ENCODE measurements at places on chromosomes 6 and 20.

DNA sequence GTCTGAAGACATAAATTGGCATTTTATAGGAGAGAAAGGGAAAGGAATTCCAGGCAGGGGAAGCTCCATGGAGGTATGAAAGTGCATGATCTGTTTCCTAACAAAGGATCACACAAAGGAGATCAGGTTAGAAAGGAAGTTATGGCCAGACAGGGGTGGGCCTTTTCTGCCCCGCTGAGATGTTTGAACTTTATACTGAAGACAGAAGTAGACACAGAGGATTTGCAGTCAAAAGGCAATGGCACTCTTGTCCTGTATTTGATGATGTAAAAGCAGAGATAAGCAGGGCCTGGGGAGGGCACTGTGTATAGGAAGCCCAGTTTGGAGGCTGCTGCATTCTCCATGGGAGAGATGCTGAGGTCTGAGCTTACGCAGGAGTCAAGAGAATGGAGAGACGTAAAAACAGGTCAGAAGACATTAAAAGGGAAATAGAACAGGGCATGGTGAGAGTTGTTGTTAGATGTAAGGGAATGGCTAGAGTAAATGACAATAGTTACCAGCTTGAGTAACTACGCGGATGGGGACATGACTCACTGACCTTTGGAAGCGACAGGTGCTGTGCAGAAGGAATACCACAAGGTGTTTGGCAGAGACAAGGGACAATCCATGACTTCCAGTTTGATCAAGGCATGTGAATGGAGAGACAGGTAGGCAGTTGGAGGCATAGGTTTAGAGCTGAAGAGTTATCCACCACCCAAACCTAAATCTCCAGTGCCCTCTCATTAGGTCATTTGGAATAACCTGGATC is 190.6 kb upstream of the SASH1 start:
- DNase-seq = no peak

GRCh38 chr20:59948828-59949720 is 8.9 kb downstream of the FAM217B start:
- peak; percentile 36 for DNase-seq

DNA sequence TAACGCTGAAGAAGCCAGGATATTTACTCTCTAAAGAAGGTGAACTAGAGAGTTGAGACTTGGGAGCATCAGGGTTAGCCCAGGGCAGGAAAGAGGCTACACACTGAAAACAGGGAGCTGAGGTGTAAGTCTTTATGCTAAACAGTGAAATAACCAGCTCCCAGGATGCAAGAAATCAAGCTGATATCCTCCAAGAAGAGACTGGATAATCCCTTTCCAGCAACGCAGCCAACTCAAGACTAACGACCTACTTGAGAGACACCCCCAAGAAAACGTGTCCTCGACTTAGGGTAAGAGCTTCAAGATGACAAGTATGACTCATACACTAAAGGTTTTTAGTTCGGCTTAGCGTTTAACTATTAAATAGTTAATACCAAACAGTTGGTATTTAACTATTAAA is 202.2 kb downstream of the TASP1 start:
- no peak for DNase-seq

- no peak for DNase-seq
Measured at GRCh38 chr6:108052706-108053105, 21.8 kb downstream of the OSTM1 start.

GRCh38 chr6:90131614-90132423 is 164.8 kb downstream of the BACH2 start:
- no peak for DNase-seq

All from activated CD4-positive, alpha-beta T cell treated with anti-CD3 and anti-CD28 coated beads for 4 hours (primary cell).